ENCODE measurements at places on chromosomes 6 and 20.

DNA sequence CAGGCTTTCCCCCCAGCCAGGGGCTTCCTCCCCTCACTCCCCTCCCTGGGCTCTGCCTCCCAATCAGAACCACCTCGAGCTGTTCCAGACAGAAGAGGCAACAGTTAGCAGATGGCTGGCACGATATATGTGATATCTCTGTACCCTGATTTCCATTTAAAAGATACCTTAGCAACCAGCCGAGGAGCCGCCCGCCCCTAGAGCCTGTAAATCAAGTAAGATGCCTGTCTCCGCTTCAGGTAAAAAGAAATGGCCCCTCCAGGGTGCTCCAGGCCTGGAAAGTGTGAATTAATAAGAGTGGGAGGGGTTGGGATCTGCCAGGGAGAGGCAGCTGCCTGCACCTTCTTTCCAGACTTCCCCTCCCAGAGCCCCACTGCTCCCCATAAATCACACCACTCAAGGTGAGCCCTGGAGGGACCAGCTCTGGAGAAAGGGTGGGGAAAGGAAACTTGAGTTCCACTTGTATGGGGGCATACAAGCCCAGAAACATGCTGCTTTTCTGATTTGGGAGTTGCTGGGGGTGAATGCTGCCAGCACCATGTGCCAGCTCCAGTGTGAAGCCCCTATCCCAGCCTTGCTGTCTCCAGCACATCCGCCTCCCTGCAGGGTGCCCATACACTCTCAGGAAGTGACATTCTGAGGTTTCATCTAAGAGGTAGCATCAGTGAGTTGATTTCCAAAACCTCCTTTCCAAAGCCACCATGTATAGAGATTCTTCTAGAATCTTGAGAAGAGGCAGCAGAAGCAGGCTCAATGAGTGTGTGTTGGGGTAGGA, 148.0 kb downstream of the LRFN2 start:
- DNase-seq: no peak

DNA sequence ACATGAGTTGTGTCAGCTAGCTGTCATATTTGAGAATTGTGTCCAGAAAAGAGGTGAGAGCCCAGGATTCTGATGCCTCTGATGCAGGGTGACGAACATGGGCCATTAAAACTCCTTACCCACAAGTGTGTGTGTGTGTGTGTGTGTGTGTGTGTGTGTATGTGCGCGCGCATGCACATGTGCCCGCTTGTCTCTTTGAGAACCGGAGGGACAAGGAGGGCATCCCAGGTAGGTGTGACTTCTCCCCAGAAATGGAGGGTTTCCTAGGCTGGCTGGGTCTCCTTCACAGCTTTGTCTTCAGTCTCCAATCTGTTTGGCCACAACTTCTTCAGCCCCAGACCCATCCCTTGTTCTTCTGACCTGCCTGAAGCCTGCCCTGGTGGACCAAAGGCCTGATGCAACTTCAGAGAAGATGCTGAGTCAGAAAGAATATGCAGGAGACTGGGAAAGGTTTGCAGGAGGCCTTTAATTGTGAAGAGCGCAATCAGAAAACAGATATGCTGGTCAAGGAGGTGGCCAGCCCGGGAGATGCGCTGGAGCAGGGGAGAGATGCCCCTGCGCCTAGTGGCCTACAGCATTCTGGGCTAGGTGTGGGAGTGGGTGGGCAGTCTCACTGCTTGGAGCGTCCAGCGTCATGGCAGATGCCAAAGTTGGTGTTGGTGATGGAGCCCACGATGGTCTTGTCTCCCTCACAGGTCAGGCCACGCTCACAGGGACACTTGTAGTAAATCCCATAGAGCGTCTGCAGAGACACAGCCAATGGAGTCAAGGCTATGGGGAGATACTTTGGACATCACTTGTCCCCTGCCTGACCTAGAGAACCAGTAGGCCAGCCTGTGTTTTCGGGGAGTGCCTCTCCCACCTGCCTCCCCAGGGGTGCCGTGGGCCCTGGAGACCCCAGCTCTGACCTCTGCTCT, 2.3 kb downstream of the CLPS start:
- no peak for DNase-seq

GRCh38 chr6:40845553-40845952, 193.5 kb downstream of the UNC5CL start:
- DNase-seq: peak; percentile 40

- no peak for DNase-seq
These were observed 203.6 kb downstream of the PLCB1 start for GRCh38 chr20:8335495-8336195.

DNA sequence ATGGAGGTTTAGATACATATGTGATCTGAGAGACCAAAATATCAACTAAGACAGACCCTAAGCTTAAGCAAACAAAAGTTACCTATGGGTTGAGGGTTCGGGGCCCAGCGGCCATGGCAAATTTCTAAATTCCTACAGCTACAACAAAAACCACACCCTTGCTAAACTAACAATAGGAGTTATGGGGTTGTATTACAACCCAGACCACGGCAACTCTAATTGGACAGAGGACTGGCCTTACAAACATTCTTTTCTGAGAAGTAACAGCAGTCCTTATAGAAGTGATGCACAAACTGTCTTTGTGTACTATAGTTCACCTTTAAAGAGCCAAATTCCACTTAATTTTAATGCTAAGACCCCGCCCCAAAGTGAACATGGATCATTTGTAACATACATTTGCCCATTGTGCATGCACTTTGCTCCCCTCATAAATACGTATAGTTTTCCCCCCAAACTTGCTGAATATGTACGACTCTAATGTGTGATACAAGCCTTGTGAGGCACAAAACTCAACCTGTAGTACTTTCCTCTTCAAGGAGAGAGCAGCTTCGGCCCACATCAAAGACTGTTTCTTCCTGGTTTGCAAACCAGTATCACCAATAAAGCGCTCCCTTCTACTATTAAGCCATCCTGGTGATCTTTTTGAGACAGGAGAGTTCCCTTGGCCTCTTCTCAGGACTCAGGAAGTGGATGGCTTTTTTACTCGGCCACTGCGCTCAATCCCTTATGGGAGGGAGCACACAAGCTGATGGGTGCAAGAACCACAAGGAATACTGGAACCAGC, 25.6 kb upstream of the MBOAT1 start:
- DNase-seq: no peak

All from AG10803 (cell line).